ENCODE measurements at places on chromosomes 3 and 15.

DNA sequence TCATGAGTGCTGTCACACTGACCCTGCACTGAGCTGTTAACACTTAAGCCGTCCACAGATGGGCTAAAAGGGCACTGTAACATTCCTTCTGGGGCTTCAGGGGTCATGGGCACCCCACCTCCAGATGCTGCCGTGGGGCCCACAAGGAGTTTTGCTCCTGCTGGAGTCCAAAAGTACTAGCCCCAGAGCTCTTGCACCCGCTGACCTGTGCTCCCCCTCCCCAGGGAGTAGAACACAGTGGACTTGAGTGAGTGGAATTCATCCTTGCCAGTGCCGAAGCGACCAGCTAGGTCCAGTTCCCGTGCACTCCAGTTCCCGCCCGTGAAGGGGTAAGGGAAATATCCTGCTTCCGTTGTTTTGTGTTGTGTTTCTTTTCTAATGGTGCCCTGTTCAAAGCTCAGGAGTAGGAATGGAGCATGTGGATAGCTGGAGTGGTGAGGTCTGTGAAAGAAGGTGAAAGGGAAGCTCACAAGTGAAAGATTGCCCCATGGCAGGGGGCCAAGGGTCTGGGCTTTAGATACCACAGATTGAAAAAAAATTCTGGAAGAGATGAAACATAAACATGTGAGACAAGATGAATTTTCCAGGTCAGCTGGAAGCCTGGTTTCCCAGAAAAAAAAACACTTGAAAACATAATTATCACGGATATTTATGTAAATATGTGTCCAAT, 36.6 kb downstream of the SLCO2A1 start:
- DNase-seq = no peak

GRCh38 chr3:9301798-9302197, 52.4 kb upstream of the SRGAP3 start:
- DNase-seq = no peak

GRCh38 chr15:63915873-63916771, 82.4 kb upstream of the HERC1 start:
- DNase-seq = peak; percentile 53

GRCh38 chr3:100503448-100503847, 11.0 kb downstream of the TMEM45A start:
- DNase-seq = no peak

DNA sequence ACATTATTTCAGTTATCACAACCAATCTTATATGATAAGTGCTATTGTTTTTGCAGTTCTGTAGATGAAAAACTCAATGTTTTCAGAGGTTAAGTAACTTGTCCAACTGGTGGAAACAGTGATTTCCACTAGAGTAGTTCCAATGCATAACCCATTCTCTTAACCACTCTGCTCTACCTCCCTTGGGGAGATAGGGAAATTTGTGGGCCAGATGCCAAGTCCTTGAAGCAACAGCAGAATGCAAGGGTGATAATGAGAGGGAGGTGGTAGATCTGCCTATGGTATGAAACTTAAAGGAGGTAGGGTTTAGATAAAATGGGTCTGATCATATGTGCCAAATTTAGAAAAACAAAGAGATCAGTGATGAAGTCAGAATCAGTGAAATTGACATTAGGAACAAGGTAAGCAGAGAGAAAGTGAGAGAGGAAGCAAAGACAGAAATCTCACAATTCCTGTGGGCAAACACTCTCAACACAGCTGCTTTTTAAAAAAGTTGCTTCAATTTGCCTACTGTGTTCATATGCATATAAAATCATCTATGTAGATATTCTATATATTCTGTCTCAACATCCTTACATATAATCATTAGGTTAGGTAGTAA, 50.5 kb upstream of the UBP1 start:
- DNase-seq = no peak

- DNase-seq = no peak
These were observed 76.7 kb downstream of the GHSR start for GRCh38 chr3:172371544-172371943.

GRCh38 chr3:104909198-104909597, 457.5 kb upstream of the ALCAM start:
- DNase-seq = peak; percentile 82

DNA sequence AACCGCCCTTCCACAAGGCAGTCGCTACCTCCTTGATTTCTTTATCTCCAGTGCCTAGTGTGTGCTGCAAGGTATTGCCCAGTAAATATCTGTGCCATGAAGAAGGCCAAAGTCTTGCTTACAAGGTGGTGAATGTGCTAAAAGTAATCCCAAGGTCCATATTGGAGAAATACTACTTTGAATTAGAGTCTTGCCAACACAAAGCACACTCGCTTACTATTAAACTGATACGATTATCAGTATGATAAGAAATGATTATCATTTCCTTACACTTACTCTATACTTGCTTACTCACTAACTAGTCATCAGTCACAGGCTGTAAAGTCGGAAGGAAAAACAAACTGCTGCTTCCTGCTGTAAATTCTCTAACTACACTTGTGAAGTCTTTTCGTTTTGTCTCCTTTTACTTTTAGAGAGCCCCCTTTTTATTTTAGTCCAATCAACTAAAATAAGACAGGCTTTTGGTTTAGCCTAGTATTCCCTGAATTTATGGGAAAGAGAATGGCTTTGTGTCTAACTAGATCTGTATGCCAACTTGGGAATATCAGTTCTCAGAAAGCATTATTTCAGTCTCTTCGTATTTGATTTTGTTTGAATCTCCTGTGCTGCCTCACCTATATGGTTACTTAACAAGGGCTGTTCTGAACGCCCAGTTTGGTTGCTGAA, 107.1 kb upstream of the TSC22D2 start:
- DNase-seq = no peak

DNA sequence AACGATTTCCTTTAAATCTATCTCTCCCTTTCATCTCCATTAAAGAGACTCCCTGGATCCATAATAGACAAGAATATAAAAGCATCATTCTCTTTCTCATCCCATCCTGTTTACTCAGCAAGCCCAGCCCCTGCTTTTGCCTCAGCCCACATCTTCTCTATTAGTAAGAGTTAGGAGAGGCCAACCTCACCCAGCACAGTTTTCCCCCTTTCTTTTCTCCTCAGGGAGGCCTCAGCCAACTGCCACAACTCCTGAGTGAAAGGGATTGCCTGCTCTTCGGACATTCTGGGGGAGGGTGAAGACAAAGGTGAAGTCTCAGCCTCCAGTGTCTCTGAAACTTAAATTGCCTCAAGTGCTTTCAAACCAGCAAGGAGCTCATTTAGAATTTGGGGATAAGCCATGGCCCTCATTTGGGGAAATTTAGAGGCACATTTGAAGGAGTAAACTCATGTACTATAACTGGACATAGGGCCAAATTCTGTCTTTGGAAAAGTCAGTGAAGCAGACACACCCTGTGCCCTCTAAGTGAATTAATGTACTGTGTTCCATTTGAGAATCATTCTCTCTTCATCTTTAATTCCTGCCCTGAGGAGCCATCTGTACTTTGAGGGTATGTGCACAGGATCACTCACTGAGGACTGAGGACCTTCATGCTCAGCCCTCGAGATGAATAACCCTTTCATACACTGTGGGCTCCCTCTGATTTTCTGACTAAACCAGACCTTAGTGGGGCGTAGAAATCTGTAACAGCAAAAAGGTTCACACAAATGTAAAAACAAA, 82.5 kb downstream of the SOX2 start:
- no peak for DNase-seq
